ENCODE measurements at places on chromosomes 2 and 18.

DNA sequence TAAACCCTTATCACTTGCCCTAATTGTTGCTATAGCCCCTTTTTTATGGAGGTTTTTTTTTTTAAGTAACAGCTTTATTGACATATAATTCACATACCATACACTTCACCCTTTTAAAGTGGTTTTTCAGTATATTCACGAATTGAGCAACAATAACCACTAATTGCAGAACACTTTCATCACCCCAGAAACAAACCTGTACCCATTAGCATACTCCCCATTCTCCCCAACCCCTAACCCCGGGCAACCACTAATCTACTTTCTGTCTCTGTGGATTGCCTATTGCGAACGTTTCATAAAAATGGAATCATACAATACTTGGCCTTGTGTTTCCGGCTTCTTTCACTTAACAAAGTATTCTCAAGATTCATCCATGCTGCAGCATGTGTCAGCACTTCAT is 213.6 kb downstream of the ATAD2B start:
- no peak for DNase-seq

DNA sequence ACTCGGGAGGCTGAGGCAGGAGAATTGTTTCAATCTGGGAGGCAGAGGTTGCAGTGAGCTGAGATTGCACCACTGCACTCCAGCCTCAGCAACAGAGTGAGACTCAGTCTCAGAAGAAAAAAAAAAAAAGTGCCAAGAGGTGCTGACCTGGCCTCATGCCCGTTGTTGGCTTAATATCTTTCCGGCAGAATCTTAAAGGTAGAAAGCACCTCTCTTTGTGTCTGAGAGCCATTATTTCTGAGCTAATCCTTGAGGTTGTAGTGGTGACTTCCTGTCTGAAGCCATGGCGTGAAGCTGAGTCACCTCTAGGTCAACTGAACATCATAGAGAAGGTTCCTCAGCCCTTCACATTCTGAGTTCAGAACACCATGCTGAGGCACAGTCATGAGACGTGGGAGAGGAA is 60.4 kb downstream of the WDSUB1 start:
- no peak for DNase-seq

GRCh38 chr2:161078211-161078539 is 82.1 kb upstream of the TANK start:
- no peak for DNase-seq

DNA sequence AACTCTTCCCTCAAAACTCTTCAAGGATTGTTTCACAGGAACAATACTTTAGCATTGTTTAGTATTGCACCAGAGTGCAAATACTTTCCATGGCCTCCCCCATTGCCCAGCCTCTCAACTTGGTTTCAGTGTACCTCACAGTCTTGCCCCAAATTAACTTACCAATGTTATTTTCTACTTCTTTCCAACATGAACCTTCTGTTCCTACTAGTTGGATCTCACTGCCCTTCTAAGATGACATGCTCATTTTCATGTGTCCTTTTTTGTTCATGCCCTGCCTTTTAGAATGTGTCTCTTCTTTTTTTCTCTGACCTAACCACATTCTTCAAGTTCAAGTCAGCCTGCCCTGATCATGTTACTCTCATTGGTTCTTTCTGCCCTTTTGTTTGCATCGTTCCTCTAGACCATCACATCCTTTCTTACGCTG is 4.1 kb downstream of the SPATS2L start:
- no peak for DNase-seq

DNA sequence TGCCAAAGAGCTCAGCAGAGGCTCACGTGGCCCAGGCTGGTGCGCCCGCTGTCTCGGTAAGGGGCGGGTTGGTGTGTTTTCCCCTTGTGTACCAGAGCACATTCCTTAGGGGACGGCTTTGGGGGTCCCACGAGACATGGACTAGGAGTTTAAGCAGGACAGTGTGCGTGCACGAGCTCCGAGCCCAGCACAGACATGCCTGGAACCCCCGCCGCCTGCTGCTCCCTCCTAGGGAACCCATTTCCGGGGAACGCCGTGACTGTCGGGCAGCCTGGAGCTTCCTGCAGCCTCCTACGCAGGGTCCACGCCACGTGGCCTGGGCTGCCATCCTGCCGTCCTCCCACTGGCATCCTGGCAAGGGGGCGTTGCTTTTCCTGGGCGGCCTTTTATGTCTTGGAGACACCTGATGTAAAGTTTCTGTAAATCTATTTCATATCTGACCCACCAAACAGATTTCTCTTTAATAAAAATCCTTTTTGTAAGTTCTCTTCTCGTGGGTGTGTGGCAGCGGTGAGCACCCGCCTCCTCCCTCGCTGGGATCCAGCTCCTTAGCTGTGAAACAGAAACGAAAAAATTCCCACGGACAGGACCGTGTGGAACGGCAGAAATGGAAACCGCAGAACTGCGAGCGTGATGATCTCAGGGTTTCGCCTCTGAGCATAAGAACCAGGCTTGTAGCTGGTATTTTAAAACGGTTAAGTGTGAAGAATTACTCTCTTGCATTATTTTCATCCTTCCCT is 43.5 kb upstream of the KCNG2 start:
- DNase-seq = no peak

DNA sequence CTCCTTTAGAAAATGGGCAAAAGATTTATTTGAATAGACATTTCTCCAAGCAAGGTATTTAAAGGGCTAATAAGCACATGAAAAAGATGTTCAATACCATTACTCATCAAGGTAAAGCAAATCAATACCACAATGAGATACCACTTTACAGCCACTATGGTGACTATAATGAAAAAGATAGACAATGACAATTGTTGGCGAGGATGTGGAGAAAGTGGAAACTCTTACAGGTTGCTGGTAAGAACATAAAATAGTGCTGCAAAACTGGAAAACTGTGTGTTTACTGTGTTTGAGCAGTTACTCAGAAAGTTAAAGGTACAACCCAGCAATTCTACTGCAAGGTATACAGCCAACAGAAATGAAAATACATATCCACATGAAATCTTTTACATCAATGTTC is 31.9 kb upstream of the RNU4ATAC start:
- no peak for DNase-seq

GRCh38 chr2:152710713-152711112 is 6.5 kb downstream of the PRPF40A start:
- no peak for DNase-seq

DNA sequence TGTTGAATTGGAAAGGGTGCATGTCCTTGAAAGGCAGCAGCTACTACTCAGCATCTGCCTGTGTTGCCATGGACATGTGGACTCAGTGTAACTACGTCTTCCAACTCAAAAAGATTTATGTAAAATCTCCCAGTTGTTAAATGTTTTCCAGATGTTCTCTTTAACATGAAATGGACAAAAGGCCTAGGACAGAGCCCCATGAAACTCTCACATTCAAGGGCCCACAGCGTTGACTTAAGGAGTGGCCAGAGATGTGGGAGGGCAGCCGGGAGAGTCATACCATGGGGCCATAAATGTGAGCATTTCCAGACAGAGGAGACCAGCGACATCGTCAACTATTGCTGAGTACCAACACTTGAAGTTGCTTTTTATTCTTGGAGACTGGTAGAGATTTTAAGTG is 9.9 kb downstream of the SLC3A1 start:
- DNase-seq = peak; percentile 12

DNA sequence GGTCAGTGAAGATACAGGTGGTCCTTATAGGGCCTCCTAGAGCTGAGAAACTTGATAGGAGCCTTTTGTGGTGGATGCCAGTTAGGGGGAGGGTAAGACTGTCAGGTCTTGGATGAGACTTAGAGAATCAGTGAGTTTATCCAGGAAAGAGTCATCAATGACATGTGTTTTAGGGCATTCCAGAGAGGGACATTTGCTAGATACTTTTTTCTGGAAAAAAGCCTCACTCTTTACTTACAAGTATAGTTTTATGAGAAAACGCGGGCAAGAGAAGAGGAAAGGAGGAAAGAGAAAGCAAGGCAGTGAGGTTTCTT is 24.5 kb upstream of the MSGN1 start:
- no peak for DNase-seq

DNA sequence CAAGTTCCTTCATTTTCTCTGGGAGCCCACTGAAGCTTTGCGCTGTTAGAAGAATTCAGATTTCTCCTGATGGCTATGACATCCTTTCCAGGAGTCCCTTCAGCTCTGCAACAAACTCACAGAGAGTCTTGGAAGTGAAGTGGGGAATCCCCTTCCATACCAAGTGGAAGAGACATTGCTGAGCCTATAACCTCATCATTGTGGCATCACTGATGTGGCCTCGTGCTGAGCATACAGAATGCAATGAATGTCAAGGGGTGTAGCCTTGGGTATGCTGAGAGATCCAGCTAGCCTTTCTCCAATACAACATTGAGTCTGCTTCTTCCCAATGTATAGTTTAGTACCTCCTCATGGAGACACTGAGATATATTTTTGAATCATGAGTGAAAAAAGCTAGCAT is 311.1 kb upstream of the RAB12 start:
- DNase-seq = no peak

GRCh38 chr2:179274749-179275148 is 10.1 kb upstream of the SESTD1 start:
- no peak for DNase-seq

DNA sequence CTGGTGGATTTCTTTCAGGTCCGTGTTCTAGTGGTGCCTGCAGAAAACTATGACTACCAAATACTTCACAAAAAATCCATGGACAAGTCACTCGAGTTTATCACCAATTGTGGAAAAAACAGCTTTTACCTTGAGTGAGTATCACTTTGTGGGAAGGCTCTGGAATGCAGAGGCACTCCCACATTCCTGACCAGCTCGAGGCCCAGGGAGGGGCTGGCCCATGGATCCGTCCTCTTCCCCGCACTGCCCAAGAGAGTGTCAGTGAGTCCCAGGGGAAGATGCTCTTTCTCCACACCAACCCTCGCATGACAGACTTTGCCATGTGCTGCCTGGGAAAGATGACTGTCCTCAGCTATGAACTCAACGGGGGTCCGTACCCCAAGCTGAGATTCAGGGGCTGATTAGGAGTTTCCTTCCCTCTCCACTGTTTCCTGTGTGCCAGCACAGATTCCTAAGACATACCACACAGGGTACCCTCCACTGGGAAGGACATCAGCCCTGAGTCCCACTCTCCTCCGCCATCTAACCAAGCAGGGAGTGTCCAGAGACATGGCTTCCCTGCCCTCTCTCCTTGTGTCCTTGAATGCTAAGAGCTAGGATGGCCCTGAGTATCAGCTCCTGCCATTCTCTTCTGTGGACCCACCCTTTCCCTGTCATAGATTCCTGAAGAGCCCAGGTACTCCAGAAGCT is 155.9 kb downstream of the LAMA3 start:
- no peak for DNase-seq

DNA sequence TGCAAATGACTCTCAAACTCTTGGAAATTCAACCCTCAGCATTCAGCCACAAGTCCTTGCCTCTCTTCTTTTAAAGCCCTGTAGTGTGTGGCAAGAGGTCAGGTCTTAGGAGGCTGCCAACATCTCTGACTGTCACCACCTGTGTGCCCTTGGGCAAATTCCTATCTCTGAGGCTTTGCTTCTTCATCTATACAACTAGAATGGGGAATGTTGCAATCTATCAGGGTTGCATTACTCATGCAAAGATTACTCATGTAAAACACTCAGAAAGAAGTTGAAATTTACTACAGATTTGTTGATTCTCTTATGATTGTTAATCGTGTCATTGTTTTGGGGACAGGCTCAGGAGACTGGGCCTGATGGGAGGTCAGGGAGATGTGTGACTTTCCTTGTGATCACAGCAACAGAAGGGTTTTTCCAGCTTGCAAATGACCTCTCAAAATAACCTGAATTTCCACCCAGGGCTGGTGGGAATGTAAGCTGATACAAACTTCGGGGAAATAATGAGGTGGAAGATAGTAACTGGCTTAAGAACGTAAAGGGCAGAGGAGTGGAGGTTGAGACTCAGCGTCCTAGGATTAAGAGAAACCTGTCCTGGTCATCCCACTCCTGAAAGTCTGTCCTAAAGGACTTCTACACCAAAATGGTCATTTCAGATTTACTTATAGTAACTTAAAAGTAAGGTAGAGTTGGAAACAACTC is 32.1 kb upstream of the SIGLEC15 start:
- DNase-seq = no peak

DNA sequence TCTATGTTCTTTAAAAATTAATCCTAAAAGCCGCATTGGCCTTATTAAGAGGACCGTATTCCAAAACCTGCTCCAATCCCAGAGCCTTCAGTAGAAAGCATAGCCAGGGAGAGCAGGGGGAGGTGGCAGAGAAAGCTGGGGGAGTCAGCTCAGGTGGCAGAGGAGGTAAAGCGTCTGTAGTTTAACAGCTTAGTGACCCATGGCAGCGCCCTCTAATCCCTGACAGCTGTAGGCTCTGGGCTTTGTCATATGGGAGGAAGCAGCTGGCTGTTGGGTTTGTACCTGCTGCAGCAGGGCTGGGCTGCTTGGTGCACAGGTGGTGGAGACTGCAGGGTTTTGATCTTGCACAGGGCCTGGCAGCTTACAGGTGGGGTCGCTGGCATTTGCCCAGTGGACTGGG is 50.6 kb downstream of the THNSL2 start:
- no peak for DNase-seq

DNA sequence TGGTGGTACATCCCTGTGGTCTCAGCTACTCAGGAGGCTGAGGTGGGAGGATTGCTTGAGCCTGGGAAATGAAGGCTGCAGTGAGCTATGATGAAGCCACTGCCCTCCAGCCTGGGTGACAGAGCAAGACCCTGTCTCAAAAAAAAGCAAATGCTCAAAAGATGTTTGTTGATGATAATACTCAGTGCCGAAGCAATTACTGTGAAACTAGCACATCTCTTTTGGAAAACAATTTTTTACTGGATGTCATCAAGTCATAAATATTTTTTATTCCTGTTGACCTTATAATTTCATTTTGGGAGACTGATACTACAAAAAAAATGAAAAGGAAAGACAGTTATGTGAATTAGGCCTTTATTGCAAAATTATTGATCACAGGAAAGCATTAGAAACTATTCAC is 34.5 kb upstream of the FHOD3 start:
- DNase-seq = no peak

GRCh38 chr18:32422201-32422600 is 48.5 kb downstream of the GAREM1 start:
- DNase-seq = no peak

- no peak for DNase-seq
Observed at GRCh38 chr2:109405873-109406272, 207.9 kb downstream of the SEPTIN10 start.

DNA sequence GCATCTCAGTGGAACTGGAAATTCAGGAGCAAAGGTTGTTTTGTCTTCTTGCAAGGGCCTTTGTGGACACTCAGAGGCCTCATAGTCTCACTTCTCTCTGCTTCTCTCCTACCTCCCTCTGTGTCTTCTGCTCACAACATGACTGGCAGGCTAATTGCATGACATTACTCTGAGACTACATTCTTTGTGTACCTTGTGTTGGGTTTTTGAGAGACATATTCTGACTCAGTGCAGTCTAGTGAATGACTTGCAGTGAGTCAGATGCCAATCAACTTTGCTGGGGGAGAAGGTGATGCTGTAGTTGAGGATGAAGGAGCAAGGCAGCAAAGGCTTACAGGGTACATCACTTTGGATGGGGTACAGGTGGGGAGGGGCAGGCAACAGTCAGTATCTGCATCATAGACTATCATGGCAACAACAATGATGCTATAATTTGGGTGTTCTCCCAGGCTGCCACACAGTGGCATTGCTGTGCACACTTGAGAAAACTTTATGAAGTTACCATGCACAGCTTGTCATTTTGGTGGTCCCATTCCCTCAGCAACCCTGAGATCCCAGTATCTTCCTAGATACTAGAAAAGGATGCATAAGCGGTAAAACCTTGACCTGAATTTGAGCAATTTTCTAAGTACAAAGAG is 69.3 kb upstream of the SLC16A14 start:
- DNase-seq = no peak

GRCh38 chr18:61791031-61791430 is 101.8 kb downstream of the RNF152 start:
- no peak for DNase-seq
